ENCODE measurements at places on chromosomes 7 and 10.

- no peak for DNase-seq
Observed at GRCh38 chr10:121236621-121237020, 361.6 kb downstream of the FGFR2 start.

DNA sequence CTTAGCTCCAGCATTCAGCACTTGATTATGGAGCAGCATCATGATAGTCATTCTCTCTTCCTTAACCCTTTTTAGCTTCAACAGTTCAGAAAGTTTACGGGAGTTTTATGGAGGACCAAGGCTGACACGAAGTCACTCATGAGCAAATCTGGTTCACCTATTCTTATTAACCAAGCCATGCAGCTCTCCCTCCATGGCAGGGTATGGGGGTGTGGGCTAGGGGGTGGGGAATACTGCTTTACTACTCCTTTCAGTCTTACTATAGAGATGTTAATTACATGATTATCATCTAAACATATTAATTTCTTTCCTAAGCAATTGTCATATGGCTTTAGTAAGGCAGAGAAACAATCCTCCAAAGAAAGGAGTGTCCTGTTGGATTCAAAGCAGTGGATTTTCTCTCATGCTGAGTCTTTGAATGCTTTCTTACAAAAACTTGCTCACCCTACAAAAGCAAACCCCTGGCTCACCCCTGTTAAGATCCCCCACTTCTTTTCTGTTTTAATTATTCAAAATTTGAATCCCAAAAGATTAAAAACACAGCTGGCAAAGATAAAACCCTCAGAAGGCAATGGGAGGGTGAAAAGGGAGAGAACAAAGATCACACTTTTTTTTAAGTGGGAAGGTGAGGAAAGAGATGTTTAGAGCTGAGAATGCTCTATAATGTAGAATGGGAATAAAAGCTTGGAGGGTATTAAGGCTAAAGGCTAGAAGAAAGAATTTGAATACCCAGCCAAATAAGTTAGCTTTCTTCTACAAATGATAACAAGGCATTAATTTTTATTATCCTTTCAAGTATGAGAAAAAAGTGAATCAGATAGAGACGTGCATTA, 46.4 kb upstream of the SEMA3E start:
- no peak for DNase-seq

- no peak for DNase-seq
Observed at GRCh38 chr10:6199131-6199733, 3.5 kb upstream of the PFKFB3 start.

DNA sequence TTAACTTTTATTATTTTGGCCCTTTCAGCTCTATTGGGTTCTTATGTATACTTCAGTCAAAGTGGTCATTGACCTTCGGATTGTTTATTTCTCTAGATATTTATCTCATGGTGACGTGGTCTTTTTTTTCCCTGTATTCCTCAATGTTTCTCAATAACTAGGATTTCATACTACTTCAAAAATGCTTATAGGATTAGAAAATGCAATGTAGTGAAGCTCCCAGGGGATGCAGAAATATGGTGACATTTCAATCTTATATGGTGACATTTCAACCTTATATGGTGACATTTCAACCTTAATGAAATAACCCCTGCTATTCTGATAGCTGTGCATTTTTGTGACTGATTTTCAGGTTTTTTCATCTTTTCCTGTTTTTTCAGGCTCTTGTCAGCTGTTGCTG, 51.4 kb downstream of the CHRM2 start:
- no peak for DNase-seq

GRCh38 chr10:67017218-67017617, 91.4 kb downstream of the LRRTM3 start:
- DNase-seq: no peak

- no peak for DNase-seq
Observed at GRCh38 chr7:30963842-30964241, at the start of gene GHRHR. Gene GHRHR (plus strand): TSS chr7:30963953. CDS start chr7:30964069, 116 bp downstream.

GRCh38 chr10:5419466-5420094, 7.2 kb downstream of the NET1 start:
- no peak for DNase-seq

DNA sequence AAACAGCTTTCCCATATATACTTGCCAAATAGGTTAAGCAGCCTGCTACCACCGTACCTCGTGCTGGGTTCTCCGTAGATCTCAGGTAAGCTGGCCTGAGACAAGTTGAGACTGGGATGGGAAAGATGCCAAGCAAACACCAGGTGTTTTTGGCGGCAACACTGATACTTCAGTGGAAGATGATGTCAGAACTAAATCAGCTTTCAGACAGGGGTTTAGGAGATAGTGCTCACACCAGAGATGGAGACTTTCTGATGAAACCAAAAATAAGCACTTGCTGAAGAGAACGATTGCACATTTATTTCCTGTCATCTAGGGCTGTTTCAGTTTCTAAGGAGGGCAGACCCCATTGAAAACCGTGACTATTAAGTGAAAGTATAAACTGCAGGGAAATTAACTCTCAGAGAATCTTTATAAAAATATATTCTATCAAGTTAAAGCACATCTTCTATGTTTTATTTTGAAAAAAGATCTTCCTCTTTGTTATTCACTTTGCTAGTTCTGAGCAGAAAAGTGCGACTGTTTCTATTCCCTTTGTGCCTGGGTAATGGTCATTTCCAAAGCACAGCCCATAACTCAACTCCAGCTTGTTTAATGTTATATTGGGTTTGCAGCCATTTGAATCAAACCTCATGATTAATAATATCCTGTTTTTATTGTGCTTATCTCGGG, 149.9 kb downstream of the CPED1 start:
- peak; percentile 65 for DNase-seq

GRCh38 chr10:132098539-132099388, 33.0 kb downstream of the JAKMIP3 start:
- DNase-seq: no peak

DNA sequence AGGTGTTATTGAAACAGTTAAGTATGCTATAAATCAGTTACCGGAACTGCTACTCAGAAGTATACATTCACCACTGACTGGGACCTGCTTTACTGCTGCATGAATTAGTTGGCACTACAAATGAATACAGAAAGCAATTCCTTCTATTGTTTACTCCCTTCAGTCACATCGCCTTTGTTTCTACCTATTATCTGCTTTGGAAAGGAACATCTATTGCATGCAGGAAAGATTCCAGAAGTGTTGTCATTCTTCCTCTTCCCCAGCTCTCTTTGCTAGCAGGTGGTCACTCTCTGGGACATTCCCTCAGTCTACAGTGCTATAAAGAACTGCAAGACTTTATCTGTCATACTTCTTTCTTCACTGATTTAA, 131.3 kb downstream of the ANK3 start:
- no peak for DNase-seq

GRCh38 chr10:102421757-102422512, 1.3 kb downstream of the FBXL15 start:
- DNase-seq: no peak

DNA sequence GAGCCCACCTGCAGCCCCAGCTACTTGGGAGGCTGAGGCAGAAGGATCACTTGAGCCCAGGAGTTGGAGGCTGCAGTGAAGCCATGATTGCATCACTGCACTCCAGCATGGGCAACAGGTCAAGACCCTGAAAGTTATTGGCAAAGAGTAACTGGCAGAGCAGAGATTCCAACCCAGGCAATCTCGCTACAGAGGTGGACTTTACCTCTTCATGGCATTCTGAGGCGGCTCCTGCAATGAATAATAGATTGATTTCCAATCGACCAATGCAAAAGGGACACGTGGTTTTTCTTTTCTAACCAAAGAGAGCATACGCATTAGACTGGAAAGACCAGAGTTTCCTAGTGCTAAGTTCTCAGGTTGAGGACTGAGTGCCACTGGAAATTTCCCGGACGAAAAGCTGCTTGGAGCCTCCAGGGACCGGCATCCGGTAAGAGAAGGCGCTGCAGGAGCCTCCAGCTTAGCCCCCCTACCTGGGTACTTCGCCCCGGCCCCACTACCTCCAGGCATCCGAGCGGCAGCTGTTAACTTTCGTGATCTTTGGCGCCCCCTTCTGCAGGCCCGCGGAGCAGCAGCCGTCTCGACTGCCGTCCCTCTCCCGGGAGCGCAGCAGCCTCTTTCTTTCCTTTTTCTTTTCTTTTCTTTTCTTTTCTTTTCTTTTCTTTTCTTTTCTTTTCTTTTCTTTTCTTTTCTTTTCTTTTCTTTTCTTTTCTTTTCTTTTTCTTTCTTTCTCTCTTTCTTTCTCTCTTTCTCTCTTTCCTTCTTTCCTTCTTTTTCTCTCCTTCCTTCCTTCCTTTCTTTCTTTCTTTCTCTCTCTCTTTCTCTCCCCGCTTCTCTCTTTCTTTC, 4.1 kb downstream of the MBLAC1 start:
- DNase-seq: peak; percentile 80

- DNase-seq: no peak
Observed at GRCh38 chr10:61559615-61560014, 103.1 kb upstream of the CABCOCO1 start.

GRCh38 chr10:59968705-59969104, 62.3 kb upstream of the CCDC6 start:
- DNase-seq: peak; percentile 22

- DNase-seq: peak; percentile 45
Observed at GRCh38 chr7:28811701-28812430, 146.3 kb downstream of the TRIL start.
